ENCODE measurements at places on chromosomes 2 and 18.

DNA sequence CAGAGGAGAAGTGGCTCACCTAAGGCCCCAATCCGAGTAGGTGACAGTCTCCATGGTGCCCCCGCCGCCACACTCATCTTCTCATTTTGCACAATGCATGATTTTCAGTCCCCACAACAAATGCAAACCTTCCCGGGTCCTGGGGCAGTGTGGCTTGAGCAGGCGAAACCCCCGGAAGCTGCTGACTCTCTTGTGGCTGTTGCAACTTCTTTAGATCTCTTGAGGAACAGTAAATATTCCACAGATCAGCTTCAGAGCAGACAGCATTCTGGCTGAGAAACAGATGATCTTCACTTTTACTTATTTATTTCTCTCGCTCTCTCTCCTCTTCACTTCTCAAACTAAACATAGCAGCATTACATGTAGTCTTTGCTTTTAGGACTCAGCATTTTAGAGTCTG, 51.9 kb downstream of the ASAP2 start:
- no peak for DNase-seq

GRCh38 chr2:197516393-197516761, 511 bp downstream of the MOB4 start:
- no peak for DNase-seq

GRCh38 chr2:30231212-30231995, at the start of gene LBH:
TSS of gene LBH (plus strand) at chr2:30231534. CDS start at chr2:30231739, 205 bp downstream.
- DNase-seq = peak; percentile 79

DNA sequence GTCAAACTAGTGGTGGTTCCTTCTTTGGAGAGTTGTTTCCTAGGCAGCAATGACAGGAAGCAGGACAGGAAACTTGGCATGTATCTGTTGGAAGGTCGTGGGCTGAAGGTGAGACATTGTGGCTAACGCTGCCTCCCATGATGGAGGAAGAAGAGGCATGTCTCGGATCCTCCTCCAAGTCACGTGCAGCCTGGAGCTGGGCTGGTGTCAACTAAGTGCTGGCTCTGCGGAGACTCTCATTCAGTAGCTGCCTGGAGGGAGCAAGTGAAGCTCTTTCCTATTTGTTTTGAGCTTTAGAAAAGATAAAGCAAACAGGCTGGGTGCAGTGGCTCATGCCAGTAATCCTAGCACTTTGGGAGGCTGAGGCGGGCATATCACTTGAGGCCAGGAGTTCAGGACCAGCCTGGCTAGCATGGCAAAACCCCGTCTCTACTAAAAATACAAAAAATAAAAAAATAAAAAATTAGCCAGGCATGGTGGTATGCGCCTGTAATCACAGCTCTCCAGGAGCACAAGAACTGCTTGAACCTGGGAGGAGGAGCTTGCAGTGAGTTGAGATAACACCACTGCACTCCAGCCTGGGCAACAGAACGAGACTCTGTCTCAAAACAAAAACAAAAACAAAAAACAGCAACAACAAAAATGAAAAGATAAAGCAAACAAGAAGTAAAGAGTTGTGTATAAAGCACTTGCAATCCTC, 28.2 kb upstream of the INO80C start:
- peak; percentile 7 for DNase-seq

DNA sequence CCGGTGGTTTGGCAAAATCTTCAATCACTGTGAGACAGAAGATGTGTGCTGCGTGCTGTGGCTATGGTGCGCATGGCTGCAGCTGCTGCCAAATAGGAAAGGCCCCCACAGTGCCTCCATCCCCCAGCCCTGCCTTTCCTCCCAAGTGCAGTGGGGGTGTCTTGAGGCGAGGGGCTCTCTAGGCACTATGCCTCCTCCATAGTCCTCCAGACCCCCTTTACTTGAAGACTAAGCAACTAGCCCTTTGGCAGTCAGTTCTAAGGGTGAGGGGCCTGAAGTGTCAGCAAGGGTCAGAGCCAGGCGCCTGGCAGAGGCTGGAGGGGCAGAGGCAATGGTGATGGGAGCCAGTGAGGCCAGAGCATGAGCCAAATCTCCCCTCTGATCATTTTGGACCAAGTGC, 13.6 kb upstream of the TMEM185B start:
- DNase-seq = no peak

GRCh38 chr2:173087214-173087581, 11.6 kb downstream of the MAP3K20 start:
- no peak for DNase-seq

DNA sequence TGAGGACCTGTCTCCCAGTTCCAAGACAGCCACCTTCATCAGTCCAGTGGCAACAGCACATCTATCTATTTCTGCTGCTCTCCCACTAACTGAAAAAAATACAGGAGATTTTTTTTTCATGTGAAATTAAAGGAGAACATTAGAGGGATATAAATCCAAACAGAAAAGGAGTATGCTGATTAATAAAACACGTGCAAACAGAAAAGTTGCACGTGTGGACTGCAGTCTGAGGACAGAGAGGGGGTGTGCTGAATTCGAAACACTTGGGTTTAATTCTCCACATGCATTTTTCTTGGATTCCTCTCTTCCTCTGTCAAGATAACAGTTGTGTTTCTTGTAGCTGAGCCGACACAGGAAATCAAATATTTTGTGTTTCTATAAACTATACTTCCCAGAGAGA, 113.4 kb downstream of the CYRIA start:
- no peak for DNase-seq

DNA sequence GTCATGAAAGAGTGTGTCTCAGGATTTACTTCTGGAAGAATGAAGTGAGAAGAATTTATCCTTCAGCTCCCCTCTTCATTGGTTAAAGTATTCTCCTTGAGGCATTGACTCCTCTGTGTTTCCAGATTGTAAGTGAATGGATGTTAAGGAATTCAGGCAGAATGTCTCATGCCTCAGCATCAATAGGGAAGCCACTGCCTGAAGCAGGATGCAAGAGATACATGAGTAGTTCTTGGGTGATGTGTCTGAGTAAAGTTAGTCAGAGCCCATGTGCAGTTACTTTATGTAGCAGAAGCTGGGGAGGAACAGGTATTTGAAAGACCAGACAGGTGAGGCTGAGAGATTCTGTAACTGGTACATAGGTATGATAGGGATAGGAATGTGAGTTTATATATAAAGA, 34.0 kb upstream of the TMEFF2 start:
- no peak for DNase-seq

GRCh38 chr2:235390108-235390815, 103.6 kb upstream of the AGAP1 start:
- DNase-seq = no peak

Data from NCI-H345 (cell line).